ENCODE measurements at places on chromosomes 3 and 15.

DNA sequence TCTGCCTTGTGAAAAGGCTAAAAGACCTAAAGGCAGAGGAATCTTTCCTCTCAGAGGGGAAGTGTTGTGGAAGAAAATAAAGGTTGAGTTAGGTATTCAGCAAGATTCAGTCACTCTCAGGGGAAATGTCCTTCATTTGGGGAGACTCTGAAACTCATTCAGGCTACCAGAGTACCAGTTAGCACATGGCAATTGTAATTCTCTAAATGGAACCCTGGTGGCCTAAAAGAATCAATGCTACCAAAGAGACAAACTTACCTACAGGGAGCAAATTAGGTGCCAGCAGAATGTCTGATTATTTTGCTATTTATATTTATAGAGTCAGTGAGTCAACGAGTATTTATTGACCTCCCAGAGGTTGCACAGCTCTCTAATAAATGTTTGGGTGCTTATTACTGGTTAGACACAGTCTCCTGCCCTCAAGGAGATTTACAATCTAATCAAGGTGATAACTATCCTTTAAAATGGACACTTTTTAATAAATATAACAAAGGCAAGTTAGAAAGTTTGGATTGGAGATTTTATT lies 33.9 kb upstream of the CDIN1 start:
- DNase-seq, result no peak

- DNase-seq, result no peak
These were observed 79.5 kb upstream of the SLC12A8 start for GRCh38 chr3:125292015-125292414.

- DNase-seq, result no peak
These were observed 481 bp downstream of the AP4E1 start for GRCh38 chr15:50909010-50909317.

GRCh38 chr3:3074551-3075257 lies 35.5 kb downstream of the IL5RA start:
- no peak for DNase-seq

GRCh38 chr3:64187065-64187959 lies 38.0 kb downstream of the PRICKLE2 start:
- peak; percentile 97 for DNase-seq

DNA sequence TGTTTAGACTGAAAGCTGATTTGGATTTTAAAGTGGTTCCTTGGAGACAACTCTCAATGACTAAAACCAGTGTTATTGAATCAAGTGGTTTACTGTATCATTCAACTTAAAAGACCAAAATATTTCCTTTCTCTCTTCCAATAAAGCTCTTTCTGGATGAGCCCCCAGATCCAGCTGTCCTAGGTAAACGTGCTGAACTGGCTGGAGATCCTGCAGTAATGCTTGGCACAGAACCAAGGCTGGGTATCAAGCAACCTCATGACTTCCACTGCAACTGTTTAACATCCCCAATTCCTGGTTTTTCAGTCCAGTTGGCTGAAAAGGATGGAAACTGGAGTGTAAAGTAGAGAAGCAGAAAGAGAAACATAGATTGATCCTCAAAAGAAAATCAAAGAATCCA lies 28.9 kb downstream of the SEC22C start:
- DNase-seq, result no peak

- no peak for DNase-seq
These were observed 94.4 kb downstream of the SCN11A start for GRCh38 chr3:38957296-38957695.

DNA sequence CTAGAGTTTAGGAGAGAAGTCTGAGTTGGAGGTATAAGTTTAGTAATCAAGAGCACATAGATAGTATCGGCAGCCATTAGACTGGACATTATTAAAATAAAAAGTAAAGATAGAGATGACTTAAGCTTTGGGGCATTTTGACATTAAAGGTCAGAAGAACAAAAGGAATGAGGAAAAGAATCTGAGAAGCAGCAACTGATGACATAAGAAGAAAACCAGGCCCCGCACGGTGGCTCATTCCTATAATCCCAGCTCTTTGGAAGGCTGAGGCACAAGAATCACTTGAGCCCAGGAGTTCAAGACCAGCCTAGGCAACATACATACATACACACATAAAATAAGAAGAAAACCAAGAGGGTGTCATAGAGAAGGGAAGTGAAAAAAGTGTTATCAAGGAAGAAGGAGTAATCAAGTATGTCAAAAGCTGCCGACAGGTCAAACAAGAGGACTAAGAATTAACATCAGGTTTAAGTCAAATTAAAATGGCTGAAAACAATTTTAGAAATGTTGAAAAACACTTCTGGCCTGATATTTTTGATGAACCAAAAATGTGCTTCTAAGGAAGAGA lies 38.9 kb downstream of the ACAP2 start:
- DNase-seq, result peak; percentile 15

GRCh38 chr3:32995098-32995497 lies 43.7 kb downstream of the CCR4 start:
- DNase-seq, result no peak

GRCh38 chr3:128328546-128329458 lies 137.9 kb downstream of the DNAJB8 start:
- DNase-seq, result no peak

- no peak for DNase-seq
These were observed 19.1 kb downstream of the KLF15 start for GRCh38 chr3:126337980-126338651.

DNA sequence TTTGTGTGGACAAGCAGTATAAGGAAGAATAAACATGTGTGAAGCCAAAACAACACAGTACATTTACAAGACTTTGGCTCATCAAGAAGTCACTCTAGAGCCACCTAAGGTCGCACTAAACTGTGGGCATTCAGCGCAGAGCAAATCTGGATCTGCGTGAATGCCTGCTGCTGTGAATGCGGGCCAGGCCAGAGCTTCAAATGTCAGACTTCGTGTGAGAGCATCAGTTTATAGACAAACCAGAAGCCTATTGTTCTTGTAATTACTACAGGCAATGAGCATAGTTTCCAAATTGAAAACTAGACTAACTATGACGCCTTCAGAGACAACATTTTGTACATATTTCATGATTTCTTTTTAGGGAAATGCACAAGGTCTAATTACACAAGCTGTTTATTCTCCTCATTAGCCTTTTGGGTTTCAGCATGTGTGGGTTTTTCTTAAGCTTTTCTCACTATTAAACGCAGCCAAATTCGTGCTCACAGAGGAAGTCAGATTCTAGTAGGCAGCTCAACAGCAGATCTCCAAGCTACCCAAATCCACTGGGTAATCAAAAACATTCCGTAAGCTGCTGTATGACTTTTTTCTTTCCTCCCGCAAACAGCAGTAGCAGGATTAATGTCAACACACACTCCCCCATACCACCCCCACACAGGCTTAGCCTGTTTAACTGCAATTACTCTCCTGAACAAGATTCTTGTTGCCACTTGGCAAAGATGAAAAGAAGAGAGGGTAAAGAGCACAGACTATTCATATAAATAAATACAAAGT lies 84.5 kb upstream of the SETMAR start:
- no peak for DNase-seq

DNA sequence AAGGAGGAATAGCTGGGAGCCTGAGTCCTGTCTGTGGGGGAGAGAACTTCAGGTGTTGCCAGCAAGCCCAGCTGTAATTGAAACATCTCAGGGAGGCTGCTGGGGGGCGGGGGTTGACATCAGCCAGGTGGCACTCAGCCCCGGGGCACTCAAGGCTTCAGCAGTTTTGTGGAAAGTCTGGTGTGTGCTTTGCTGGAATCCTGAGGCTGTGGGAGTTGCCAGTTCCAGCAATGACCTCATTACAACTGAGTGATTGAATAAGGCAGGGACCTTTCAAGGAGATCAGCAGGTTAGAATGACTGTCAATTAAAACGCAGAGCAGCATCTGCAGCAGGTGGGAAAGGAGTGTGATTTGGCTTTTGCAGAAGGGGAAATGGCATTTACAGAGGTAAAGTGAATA lies 75.7 kb downstream of the FAM43A start:
- DNase-seq, result no peak

DNA sequence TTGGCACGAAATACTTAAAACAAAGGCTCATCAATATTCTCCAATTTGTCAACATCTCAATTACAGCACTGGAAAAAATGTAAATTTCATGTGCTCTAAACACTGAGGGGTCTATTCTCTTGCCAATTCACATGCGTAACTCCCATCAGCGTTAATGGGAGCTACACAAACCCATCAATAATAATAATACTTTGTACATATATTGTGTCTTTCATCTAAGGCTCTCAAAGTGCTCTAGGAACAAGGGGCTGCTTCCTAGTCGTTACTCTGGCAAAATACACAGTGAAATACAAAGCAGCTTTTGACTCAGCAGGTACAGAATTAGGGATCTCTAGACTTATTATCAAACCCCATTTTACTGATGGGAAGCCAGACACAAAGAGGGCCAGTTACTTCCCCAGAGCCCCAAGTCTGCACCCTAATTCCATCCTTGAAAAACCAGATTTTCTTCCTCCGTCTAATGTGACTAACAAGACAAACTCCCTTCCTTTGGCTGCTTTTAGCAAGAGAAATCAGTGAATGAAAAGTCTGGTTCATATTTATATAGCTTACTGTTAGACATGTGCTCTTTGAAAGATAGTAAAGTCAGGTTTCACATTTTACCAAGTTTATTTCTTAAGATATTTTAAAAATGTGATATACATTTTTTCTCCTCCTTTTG lies 20.0 kb downstream of the MEIS2 start:
- DNase-seq, result no peak

DNA sequence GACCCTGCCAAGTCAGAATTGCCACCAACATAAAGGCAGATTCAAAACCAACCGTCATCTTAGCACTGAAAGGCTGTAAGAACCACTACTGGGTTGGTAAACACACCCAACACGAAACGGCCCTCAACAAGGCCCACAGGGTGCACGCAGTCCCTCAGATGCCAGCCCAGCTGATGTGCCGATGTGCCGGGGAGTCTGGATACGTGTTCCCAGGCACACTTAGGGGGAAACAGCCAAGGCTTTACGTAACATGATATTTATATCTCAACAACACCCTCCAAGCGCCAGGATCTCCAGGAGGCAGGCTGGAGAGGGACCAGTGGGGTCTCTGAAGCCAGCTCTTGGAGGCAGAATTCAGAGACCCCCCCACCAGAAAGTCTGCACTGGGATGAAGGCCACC lies 14.2 kb downstream of the POC1A start:
- no peak for DNase-seq

DNA sequence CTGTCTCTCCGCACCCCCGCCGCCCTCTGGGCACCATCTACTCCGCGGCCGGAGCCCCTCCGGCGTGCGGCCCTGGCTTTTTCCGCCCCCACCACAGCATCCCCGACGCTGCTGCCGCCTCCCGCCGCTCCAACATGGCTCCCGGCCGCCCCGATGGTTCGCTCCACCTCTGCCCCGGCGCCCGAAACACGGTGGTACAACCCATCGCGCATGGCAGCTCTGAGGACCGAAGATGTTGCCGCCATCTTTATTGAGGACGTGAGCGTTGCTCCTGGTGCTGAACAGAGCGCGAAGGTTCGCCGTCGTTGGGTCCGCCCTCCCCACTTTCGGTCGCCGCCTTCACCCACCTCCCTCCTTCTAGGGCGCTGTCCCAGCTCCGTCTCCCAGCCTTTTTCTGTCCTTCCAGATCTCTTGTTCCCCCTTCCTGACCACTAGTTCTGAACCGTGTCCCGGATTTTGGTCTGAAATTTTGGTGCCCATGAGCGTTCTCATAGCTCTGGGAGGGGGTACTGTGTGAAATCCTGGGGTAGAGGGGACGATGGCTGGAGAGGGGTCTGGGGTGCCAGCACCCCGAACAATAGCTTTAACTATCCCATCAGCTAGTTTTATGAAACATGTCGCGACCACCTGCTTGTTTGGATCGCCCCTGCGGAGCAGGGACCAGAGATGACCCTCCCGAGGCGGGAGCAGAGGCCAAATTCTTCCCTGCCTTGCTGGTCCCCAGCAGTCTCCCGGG lies at the start of gene CELSR3:
Gene CELSR3 (minus strand): TSS at position 134 of the 736 bp plus-strand sequence. CDS start 252 bp downstream, outside the sequence.
- peak; percentile 91 for DNase-seq
